ENCODE measurements at places on chromosomes 2 and 18. TPM values are rescaled to one million over a fixed set of nuclear protein-coding genes. Genes with fewer than 3 reads are reported as not detected.

DNA sequence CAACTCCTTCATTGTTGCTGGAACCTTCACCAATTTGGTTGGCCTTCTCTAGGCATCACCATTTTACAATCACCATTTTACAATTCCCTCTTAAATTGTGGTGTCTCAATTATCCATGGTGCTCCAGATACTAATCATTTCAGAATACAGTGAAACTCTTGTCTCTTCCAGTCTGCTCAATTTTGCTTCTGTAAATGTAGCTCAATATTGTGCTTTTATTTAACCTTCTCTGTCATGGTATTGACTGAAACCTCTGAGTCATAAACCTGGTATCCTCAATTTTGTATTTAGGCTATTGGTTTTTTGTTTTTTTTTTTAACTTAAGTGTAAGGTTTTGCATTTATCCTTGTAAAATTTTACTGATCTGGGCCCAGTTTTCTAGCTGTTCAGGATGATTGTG is 16.1 kb downstream of the STRADB start:
- no peaks in the 10 kb centered on the region for H3K27me3 ChIP-seq
- no peaks in the 10 kb centered on the region for H3K4me1 ChIP-seq
- no peak for DNase-seq
- H3K27ac ChIP-seq, result no peak overlapping the region
- peaks cover 31% of the 10 kb centered on the region for H3K36me3 ChIP-seq

DNA sequence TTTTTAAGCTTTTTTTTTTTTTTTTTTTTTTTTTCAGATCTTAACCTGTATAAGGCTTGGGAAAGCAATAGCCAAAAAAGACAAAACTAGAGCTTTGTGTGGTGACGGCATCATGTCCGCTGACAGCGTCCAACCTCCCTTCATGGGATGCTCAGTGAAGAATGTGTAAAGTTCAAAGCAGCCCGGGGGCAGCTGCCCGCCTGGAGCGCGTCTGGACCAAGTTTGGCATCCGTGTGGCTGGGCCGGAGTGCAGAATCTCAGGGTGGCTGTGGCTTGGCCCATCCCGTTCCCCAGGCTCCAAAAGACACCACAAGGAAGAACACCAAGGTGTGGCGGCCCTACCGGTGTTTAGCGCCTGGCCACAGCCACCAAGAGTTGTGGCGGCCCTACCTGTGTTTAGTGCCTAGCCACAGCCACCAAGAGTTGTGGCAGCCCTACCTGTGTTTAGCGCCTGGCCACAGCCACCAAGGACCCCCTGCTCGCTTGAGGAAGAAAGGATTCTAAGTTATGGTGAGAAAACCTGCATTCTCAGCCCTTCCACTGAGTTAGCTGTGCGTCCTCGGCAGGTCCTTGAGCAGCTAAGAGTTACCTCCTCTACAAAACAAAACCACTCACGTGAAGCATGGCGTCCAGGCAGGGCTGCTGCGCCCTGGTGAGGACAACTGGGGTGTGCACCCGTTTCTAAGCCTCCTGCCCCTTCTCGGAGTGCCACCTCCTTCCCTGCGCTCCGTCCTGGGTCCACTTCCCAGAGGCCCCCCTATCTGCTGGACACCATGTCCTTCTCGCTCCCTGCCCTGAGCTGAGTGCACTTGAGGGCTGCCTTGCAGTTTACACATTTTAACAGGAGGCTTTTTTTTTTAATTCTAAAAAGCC is 103.6 kb upstream of the SALL3 start:
- H3K36me3 ChIP-seq, result no peaks in the 10 kb centered on the region
- no peaks in the 10 kb centered on the region for H3K4me1 ChIP-seq
- no peak overlapping the region for H3K27ac ChIP-seq
- peaks cover 17% of the 10 kb centered on the region for H3K27me3 ChIP-seq
- no peak for DNase-seq

DNA sequence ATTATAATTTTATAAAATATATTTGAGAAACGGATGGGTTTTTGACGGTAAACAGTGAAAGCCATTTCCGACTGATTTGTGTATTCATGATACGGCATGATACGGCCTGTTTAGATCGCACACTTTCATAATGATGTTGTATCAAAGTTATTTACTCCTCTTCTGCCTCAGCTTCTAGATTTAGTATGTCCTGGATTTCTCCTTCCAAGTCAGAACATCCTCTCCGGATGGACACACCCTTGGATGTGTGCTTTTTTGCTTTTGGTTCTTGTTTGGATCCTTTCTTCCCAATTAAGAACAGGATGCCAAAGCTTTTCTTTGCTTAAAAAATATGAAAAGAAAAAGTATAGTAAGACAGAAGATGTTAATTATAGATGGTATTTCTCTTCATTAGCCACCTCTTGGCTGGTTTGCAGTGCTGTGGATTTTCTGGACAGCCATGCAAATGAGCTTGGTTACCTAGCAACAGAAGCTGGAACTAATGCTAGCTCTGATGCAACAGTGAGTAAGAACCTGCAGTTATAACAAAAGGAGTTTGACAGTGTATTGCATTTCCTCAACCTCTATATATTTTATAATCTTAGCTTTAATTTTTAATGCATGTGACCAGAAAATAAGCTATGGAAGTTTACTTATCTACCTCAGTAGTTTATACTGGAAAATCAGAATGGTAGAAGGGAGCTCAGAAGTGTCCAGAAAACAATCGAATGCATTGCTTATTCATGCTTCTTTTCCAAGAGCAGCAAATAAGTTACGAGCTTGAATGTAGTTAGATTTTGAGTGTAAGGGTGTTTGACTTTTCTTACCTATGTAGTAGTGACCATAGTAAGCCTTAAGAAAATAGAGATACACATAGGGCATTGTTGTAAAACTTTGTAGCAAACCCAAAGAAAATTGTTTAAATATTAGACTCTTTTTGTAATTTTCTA is 27.9 kb downstream of the RMND5A start:
- H3K36me3 ChIP-seq, result no peaks in the 10 kb centered on the region
- DNase-seq, result no peak
- no peaks in the 10 kb centered on the region for H3K4me1 ChIP-seq
- H3K27ac ChIP-seq, result no peak overlapping the region

GRCh38 chr2:78592491-78592890 is 433.0 kb upstream of the REG3G start:
- no peaks in the 10 kb centered on the region for H3K36me3 ChIP-seq
- H3K27me3 ChIP-seq, result no peaks in the 10 kb centered on the region
- H3K27ac ChIP-seq, result no peak overlapping the region
- H3K4me3 ChIP-seq, result no peak overlapping the region

GRCh38 chr2:150327564-150328489 is 159.6 kb downstream of the RND3 start:
- no peak overlapping the region for H3K4me3 ChIP-seq
- H3K4me1 ChIP-seq, result no peaks in the 10 kb centered on the region
- H3K36me3 ChIP-seq, result no peaks in the 10 kb centered on the region
- H3K27me3 ChIP-seq, result no peaks in the 10 kb centered on the region

DNA sequence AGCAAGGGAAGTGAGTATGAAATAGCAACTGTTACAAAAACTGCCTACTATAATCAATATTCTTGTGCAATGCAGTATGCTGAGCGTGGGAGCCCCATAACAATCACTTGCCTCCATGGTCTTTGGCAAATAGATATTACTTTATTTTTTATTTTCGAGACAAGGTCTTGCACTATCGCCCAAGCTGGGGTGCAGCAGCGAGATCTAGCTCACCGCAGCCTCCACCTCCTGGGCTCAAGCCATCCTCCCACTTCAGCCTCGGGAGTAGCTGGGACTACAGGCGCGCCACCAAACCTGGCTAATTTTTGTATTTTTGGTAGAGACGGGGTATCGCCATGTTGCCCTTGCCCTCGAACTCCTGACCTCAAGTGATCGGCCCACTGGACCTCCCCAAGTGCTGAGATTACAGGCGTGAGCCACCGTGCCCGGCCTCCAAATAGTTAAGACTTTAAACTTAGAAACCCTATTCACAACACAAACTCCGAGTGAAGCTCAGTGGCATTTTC is 1.2 kb upstream of the CCNT2 start:
- H3K27ac ChIP-seq, result peak overlapping the region; percentile 95
- H3K27me3 ChIP-seq, result no peaks in the 10 kb centered on the region
- peak overlapping the region; percentile 71 for H3K4me3 ChIP-seq
- peaks cover 2% of the 10 kb centered on the region for H3K36me3 ChIP-seq
- no peak for DNase-seq

- no peaks in the 10 kb centered on the region for H3K4me1 ChIP-seq
- DNase-seq, result no peak
- H3K36me3 ChIP-seq, result no peaks in the 10 kb centered on the region
- no peak overlapping the region for H3K27ac ChIP-seq
- H3K4me3 ChIP-seq, result no peak overlapping the region
These were observed 16.7 kb upstream of the TXNDC2 start for GRCh38 chr18:9868857-9869714.

DNA sequence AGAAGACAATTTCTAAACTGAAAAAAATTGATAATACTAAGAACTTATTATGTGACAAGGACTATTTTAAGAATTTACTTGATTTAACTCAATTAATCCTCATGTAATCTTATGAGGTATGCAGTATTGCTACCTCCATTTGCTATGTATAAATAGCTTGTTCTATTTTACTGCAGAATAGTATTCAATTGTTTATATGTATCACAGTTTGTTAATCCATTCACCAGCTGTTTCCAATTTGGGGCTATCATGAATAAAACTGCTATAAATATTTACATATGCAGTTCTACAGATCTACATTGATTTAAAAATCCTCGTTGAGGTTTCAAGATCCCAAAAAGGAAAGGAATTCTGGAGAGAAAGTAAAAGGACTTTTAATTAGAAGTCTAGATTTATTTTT is 54.8 kb upstream of the DOCK10 start:
- DNase-seq, result no peak
- no peak overlapping the region for H3K4me3 ChIP-seq

- no peaks in the 10 kb centered on the region for H3K36me3 ChIP-seq
- no peak for DNase-seq
- no peaks in the 10 kb centered on the region for H3K27me3 ChIP-seq
These were observed 38.0 kb downstream of the PPP3R1 start for GRCh38 chr2:68214381-68214780.

GRCh38 chr18:69265656-69266055 is 135.0 kb upstream of the DOK6 start:
- no peak overlapping the region for H3K27ac ChIP-seq
- H3K4me3 ChIP-seq, result no peak overlapping the region
- no peaks in the 10 kb centered on the region for H3K4me1 ChIP-seq
- H3K27me3 ChIP-seq, result no peaks in the 10 kb centered on the region
- DNase-seq, result no peak

DNA sequence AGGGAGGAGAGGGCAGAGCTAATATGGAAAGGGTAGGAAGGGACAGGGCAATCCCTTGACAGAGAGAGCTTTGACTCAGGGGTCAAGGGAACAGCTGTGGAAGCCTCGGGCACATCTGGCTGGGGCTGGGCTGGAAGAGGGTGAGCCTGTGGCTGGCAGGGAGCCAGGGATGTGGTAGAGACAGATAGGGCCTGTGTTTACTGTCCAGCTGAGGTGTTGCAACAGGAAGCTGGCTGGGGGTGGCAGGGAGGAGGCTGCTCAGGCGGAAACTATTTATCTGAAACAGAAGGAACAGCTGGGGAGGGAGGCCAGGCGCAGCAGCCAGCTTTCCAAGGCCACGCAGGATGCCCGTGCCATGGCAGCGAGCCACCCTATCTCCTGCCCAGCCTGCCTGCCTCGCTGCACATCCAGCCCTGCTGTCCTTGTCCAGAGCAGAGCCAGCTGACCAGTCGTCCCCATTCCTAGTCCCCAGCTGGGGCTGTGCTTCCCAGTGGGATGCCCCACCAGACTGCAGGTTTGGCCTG is 264.7 kb downstream of the CYP26B1 start:
- no peaks in the 10 kb centered on the region for H3K4me1 ChIP-seq
- no peak overlapping the region for H3K4me3 ChIP-seq
- no peaks in the 10 kb centered on the region for H3K27me3 ChIP-seq
- H3K27ac ChIP-seq, result no peak overlapping the region
- no peaks in the 10 kb centered on the region for H3K36me3 ChIP-seq
- DNase-seq, result no peak

DNA sequence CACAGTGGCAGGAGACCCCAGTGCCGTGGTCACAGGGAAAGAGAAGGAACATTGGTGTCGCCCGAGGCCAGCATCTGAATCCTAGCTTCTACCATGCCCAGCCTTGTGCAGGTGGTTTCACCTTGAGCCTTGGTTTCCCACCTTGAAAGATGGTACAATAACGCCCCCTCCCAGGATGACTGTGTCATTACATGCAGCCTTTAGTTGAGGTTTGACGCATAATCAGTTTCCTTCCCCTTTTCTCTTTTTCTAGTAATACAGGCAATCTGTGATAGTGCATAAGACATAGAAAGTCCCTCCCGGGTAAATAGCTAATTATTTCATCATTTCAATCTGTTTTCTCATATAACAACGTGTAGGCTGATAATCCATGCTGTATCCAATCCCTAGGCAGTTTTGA is 29.8 kb upstream of the ZNF407 start:
- no peak for DNase-seq
- H3K27me3 ChIP-seq, result no peaks in the 10 kb centered on the region
- no peak overlapping the region for H3K27ac ChIP-seq
- H3K4me3 ChIP-seq, result no peak overlapping the region

DNA sequence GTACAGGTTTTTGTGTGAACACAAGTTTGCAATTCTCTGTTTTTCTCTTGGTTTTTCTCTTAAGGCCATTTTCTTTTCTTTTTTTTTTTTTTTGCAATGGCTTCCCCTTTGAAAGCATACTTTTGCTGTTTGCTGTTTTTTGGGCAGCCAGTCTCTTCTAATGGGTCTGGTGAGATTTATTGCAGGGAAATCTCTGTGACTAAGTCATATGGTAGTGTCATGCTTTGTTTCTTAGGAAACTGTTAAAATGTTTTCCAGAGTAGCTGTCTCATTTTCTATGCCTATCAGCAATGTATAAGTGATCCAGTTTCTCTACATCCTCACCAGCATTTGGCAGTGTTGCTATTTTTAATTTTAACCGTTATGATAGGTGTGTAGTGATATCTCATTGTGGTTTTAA is 27.9 kb upstream of the CDCA7 start:
- DNase-seq, result no peak
- H3K4me3 ChIP-seq, result no peak overlapping the region
- no peak overlapping the region for H3K27ac ChIP-seq
- H3K4me1 ChIP-seq, result no peaks in the 10 kb centered on the region
- H3K36me3 ChIP-seq, result no peaks in the 10 kb centered on the region
- H3K27me3 ChIP-seq, result no peaks in the 10 kb centered on the region

GRCh38 chr18:21703241-21703820 is 1.2 kb downstream of the ABHD3 start:
- H3K36me3 ChIP-seq, result peaks cover 18% of the 10 kb centered on the region
- peak overlapping the region; percentile 84 for H3K27ac ChIP-seq
- peak overlapping the region; percentile 84 for H3K4me3 ChIP-seq
- H3K27me3 ChIP-seq, result no peaks in the 10 kb centered on the region

GRCh38 chr2:158990397-158991214 is 22.2 kb downstream of the TANC1 start:
- H3K36me3 ChIP-seq, result no peaks in the 10 kb centered on the region
- no peaks in the 10 kb centered on the region for H3K27me3 ChIP-seq
- H3K4me3 ChIP-seq, result no peak overlapping the region
- no peak for DNase-seq

The CHMP1B gene
- 81.7 TPM for total RNA-seq

The NBAS gene
- total RNA-seq, result 33.1 TPM

The ADD2 gene
- 6.0 TPM for total RNA-seq

The LOXL3 gene
- 0.32 TPM for total RNA-seq

The SERPINB4 gene
- total RNA-seq, result not detected

The SLC4A1AP gene
- 21.1 TPM for total RNA-seq

The VWA3B gene
- not detected for total RNA-seq

The METTL21A gene
- 23.1 TPM for total RNA-seq

The AGXT gene
- not detected for total RNA-seq

Measured in T-cell (primary cell).